Dorsolateral prefrontal cortex (tissue), 122 donors: ENCODE measurements at places on chromosomes 2 and 18. TPM values are rescaled to one million over a fixed set of nuclear protein-coding genes. Genes with fewer than 3 reads are reported as not detected.

DNA sequence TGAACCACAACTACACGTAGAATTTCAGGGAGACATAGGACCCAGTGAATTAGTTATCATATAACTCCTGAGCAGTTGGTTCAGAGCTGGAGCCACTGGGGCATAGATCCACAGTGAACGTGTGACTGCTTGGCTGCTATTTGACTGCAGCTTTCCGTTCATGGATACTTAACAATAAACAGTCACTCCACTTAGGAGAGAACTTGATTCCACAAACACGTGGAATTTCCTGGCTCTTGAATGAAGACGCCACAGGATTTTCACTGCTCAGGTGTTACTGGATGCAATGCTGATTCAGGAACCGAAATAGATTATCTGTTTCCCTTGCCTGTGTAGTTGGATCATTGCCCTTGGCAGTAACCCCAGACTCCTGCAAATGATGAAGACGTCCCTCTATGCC lies 679.1 kb upstream of the ZEB2 start:
- no peak for DNase-seq

GRCh38 chr18:9095297-9096006 lies 7.0 kb upstream of the NDUFV2 start:
- DNase-seq: no peak

DNA sequence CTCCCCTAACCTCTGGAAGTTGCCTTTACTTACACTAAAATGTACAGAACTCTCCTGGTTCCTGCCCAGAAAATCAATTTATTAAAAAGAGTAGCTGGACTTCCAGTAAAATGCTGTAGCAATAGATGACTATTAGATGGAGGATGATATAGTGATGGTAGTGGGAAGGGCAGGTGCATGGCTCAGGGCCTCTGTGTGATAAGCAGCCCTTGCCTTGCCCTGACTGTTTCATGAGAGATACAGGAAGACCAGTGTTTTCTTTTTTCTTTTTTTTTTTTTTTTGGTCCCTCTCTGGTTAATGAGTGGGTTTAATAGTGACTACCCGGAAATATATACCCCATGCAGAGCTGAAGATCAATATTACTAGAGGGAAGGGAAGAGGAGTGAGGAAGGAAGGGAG lies 48.7 kb upstream of the NEDD4L start:
- no peak for DNase-seq

- no peak for DNase-seq
These were observed 145.4 kb upstream of the SPOPL start for GRCh38 chr2:138356178-138356577.

- no peak for DNase-seq
These were observed 238.9 kb downstream of the FHOD3 start for GRCh38 chr18:36536426-36536825.

- DNase-seq: no peak
These were observed 292.4 kb downstream of the SS18 start for GRCh38 chr18:25798046-25798445.

DNA sequence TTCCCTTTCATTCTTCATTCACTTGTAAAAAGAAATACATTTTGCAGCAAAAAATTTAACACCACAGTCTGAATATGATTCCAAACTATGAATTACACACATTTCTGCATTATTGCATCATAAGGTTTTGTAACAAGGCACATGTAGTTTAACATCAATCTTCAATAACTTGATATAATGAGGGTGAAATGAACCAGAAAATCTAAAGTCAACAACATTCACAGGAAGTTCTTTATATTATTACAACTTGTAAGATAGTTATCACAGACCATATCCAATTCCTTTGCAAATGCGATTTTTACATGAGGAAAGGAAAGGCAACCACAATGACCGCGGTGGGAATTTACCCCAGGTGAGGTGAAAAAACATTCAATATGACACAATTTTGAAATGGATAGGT lies 213.3 kb downstream of the NAPG start:
- DNase-seq: no peak

DNA sequence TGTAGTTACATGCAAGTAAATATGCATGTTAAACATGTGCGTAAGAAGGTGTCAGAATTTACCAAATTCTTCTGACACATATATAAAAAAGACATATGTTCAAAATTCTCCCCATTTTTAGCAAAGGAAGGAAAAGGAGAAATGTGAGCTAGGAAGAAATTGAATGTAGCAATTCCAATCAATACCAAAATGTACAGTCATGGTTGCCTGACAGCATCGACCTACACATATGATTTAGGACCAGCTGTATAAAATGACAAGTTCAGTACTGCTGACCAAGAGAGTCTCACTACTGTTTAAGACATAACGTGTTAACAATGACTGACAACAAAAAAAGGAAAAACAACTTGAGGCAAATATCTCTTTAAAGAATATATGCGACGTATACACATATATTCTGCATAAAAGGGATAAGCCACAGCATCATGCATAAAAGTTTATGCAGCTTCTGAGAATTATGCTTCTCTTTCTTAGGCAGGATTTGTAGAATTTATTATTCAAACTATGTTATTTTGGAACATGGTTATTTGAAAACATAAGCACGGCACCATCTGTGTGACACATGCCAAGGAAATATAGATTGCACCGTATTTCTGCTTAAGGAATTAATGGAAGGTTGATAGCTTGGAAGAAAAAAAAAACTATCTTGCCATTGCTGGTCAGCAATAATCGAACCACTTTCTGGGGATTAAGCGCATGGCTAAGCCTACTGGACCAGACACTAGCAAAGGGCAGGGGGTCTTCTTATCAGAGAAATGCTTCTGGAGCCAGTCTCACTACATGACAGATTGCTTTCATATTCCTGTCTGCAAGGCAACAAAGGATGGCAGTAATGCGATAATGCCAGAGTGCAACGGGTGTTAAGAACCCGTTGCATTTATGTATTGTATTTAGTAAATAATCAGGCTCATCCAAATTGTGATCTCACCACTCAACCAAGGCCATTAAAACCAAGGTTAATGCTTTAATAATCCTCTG lies 154.0 kb downstream of the WDPCP start:
- no peak for DNase-seq

- DNase-seq: no peak
These were observed 316.9 kb upstream of the ZEB2 start for GRCh38 chr2:144836635-144837350.

- no peak for DNase-seq
These were observed 78.6 kb downstream of the HAUS1 start for GRCh38 chr18:46182633-46183358.

DNA sequence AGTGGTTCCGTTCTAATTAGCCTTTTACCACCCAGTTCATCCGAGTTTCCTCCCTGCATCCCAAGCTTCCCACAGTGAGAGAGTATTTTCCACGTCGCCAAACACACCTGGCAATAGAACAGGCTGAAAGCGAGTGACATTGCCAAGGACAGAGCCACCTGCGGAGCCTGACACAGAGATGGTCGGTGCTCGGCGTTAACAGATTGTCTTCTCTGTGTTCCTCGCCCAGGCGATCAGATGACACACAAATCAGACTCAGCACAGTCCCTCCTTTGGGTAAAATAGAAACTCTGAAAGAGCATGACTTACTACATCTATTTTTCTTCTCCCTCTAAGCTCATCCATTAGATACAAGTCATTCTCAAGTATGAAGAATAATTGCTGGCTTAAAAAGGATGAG lies 107.7 kb downstream of the CD226 start:
- DNase-seq: no peak

GRCh38 chr2:52919673-52920072 lies 847.9 kb upstream of the CHAC2 start:
- DNase-seq: no peak

DNA sequence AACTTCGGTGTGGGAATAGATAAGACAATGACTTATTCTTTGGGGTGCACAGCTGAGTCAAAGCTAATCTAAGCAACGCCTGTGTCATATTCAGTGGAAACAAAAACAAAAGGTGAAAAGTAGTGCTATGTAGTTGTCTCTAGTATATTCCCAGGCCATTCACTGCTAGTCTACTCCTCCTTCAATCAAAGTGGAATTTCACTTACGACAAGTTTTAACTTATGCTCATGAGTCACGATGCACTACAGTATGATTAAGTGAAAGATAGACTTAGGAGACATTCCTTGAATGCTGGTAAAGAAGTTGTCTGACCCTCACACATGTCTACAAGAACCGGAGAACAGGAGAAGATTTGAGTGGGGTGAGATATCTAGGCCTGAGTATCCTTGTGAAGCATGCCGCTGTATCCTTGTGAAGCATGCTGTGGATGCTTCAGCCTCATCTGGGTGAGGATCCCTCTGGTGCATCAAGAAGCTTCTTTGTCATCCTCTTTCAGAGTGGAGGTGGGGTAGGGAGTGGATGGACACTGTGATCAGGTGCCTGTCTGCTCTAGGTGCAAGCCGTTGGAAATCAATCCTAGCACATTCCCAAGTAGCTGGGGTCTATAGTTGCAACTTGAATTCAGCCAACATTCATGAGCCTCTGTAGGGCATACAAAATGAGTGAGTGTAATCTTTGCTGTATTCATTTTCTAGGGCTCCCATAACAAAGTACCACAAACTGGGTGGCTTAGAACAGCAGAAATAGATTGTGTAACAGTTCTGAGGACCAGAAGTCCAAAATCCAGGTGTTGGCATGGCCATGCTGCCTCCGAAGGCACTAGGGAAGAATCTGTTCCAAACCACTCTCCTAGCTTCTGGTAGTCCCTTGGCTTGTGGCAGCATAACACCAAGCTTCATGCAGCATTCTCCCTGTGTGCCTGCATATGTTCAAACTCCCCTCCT lies 173.5 kb upstream of the FN1 start:
- DNase-seq: no peak

GRCh38 chr2:45986509-45986908 lies 310.7 kb upstream of the EPAS1 start:
- DNase-seq: no peak

DNA sequence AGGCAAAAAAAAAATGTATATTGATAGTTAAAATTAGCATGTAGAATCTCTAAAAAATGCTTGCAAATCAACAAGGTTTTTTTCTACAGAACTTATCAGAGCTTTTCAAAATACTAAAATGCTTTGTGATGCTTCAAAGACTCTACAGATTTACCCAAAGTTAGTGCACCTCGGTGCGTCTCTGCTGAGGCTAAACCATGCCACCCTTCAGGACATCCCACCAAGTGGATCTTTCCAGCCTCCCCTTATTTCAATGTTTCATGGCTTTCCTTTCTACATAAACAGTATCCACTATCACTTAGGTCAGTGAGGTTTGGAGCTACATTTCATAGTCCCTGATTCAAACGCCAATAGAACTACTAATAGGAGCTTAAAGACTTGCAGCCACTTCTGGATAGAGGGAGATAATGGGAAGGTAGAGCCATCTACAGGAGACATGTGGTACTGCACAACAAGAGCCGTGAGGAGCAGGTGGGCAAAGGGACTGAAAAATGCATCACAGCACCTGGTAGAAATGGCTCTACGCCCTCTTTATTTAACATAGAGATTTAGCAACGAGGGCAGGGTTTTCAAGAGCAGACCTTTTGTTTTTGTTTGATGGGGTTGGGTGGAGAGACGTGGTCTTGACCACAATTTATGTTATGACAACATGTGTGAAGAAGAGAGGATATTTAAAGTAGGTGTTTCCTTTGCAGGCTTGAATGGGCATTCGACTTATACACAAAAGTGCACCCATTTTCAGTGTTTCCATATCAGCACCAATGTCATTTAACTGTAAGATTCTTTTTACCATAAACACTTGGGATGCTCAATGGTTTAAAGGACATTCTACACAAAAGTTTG lies 56.1 kb upstream of the SLC35G4 start:
- DNase-seq: peak; percentile 31

- no peak for DNase-seq
These were observed 1481.1 kb upstream of the ACVR2A start for GRCh38 chr2:146363731-146364130.

DNA sequence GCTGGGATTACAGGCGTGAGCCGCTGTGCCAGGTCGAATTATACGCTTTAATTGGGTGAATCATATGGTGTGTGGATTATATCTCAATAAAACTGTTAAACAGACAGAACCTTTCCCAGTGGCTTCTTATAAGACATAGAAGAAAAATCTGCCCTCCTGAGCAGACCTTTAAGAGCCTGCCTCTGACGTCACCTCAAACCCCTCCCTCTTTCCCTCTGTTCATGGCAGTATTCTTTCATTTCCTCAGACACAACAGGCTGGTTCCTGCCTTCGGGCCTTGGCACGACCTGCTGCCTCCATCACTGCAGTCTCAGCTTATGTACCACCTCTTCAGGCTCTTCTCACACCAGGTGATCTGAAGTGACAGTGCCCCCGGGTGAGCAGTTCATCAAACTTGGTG lies 14.0 kb upstream of the PDIA6 start:
- DNase-seq: no peak

DNA sequence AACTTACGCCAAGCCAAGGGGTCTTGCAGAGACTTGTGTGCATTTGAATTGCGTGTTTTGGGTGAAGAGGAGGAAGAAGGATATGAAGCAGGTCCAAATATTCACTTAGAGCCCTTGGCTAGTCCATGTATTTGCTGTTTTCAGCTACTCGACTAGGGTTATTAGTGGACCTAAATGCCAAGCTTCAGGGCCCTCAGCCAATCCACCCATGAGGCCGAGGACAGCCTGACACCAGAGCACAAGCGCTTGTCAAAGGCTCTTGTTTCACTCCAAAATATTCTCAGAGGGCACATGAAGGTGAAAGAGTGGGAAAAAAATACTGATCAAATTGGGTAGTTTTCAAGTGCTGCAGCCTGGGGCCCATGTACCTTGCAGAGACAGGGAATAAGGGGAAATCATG lies 174.8 kb upstream of the ACAA2 start:
- DNase-seq: no peak

DNA sequence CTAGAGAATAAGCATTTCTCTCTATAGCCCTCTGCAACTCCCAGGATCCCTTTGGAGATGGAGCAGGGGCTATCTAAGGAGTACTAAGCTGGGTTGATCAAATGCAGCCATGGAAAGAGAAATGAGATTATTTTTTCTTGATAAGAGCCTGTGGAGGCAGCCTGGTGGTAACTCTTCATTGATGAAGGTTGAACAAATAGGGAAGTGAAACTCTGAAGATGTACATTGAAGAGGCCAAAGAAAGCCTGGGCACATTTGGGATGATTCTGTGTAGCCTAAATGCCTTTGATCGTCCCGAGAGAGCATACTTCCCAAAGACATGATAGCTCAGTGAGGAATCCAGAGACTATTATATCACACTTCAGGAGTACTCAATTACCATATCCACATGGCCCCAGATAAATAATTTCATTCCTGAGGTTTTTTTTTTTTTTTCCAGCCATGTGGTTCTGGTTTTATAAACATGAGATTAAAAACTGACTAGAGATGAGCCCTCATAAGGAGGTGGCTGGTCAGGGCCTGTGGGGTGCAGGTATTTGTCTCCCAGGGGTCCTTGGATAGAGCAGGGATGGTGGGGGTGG lies 192.5 kb downstream of the TPGS2 start:
- no peak for DNase-seq

Gene EFHD1
- 123 TPM for total RNA-seq

Gene BBS5
- 19.1 TPM for total RNA-seq

Gene CFC1
- total RNA-seq: 2.1 TPM

Gene ACMSD
- total RNA-seq: not detected

Gene DUSP2
- 11.9 TPM for total RNA-seq

Gene TRIB2
- 50.7 TPM for total RNA-seq

Gene SCG2
- total RNA-seq: 65.1 TPM
